ENCODE measurements at places on chromosomes 11 and 22.

DNA sequence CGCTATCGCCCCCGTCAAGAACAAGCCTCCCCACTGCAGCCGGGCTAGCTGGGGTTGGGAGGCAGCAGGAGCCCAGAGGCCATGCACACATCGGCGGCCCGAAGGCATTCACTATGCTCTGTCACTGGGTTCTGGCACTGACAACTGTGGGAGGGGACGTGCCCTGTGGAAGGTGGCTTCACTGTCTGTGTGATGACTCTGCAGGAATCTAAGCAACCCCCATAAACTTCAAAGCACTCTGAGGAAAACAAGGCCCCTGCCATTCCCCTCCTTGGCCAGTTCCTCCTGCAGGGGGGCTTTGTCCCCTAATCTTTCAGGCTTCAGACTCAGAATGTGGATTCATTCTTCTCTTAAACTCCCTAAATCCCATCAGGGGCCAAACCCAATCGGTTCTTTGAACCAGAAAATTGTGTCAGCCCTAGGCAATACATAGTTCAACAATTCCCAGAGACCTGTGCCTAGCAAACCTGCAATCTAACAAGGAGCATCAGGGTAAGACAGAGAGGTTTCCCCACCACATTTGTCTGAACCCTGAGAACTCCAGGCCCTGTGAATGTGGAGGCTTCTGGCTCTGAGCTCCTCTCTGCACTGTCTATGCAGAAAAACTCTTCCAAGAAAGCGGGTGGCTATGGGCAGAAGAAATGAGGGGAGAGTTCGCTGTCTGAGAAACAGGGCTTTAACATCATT, 1477.2 kb downstream of the TBC1D22A start:
- peak; percentile 4 for DNase-seq

GRCh38 chr22:33020721-33021120, 37.5 kb downstream of the SYN3 start:
- DNase-seq, result no peak

- DNase-seq, result no peak
These were observed 31.4 kb downstream of the ADAMTS8 start for GRCh38 chr11:130396965-130397364.

DNA sequence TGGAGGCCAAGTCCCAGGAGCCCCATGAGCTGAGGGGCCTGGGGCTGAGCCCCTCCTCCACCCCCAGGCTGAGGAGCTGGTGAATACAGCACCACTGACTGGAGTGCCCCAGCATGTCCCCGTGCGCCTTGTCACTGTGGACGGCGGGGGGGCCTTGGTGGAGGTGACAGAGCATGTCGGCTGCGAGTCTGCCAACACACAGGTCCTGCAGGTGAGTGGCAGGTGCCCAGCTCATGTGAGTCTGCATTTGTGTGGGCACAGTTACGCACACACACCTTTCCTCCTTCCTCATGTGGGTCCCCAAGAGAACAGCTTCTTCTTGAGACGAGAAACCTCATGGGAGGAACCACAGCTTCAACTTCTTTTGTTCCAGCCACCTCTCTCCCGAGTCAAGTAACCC, 7.7 kb downstream of the TMEM132A start:
- DNase-seq, result no peak

DNA sequence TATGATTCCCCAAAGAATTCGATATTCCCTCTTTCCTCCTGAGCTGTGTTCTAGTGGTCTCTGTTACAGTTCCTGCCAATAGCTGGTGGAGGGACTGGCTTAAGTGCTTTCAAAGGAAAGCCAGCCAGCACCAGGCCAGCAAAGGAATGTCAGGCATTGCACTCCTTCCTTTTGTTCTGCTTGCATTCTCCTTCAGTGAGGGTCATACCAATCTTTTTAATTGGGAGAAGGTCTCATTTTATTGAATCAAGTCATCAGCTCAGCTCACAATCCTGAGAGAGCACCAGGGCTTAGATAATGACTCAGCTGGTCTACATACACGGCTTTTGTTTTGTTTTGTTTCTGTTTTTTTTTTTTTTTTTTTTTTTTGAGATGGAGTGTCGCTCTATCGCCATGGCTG, 222.9 kb downstream of the NAV2 start:
- DNase-seq, result no peak

DNA sequence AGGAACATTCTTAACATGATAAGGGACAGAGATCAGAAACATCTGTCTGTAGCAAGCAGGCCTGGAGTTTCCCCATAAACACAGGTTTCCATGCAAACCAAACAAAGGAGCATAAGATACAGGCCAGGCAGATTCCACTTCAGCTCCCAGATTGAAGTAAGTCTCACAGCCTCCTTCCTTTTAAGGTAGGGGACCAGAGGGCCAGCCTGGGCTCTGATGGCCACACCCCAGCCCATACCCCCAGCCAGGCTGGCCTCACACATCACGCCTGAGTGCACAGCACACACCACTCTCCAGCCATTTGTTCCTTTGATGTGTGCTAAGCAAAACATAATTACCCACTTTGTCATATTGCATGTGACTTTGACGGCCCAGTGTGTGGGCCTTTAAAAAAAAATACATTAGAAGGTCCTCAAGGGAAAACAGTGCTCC, 518.7 kb downstream of the NTM start:
- DNase-seq, result no peak

DNA sequence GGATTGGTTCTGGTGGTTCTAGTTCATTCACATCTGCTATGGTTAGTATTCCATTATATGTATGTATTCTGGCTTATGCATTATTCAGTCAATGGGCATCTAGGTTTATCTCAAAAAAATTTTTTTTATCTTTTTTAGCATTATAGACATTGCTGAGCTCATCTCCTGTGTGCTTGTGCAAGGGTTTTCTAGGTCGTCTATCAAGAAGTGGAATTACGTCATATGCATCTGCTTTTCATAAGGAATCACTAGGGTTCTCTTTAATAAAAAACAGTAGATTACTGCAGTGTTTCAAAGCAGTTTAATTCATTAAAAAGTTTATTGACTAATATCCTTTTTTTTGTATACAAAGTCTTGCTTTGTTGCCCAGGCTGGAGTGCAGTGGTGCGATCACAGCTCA, 21.3 kb downstream of the TBC1D22A start:
- no peak for DNase-seq

DNA sequence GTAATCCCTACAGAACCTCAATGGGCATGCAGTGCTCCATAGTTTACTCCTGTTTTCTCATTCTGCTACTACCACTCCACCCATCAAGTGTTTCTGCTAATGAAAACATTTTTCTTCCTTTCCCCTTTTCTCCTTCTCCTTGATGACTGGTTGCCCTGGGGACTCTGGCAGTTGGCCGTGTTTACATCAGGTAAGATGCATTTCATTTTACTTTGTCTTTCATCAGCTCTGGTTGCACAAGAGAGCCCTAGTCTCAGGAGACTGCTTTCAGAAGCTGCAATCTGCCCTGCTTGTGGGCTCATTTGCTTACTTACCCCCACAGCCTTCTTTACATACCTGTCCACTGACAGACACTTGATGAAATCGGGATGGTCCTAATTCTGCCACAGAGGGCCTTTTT, 19.6 kb upstream of the LIMK2 start:
- no peak for DNase-seq

DNA sequence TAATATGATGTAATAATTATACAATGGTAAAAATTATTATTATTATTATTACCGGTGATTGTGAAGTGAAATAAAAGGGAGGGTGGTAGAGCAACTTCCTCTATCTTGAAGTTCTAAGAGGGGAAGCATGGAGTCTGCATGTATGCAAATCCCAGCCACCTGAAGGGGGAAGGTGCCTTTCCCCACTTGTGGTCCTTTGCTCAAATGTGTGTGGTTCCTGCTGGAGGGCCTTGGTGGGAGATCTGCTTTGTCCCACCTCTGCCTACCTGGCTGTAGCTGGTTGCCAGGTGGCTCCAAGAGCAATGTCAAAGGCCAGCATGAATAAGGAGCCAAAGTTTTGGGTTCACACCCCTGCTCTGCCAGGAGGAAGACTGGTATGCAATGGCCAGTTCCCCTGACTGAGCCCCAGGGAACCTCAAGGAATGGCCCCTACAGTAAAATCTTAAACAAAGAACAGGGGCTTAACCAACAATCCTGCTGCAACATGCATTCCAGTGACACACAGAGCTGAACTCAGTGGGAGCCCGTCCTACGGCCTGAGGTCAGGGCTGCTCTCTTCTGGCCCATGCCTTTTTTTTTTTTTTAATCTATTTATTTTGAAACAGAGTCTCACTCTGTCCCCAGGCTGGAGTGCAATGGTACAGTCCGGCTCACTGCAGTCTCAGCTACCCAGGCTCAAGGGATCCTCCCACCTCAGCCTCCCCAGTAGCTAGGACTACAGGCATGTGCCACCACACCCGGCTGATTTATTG, 8.5 kb downstream of the TMEM132A start:
- DNase-seq, result no peak

DNA sequence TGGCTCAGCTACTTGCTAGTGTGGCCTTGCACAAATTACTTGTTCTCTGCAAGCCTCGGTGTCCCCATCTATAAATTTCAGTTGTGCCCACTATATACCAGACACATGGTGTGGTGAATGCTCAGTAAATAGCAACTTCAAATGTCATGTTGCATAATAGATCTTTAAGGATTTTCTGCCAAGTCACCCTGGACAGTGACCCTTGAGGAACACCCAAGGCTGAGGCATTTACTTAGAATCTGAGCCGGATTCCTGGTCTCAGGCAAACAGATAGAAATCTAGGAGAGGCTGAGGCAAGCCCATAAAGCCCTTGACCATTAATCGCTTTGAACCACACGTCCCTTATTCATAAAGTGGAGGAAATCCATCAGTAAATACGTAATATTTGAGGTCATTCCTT, 9.7 kb downstream of the TEAD1 start:
- DNase-seq, result no peak

GRCh38 chr22:40289991-40290459, 56.3 kb upstream of the ADSL start:
- no peak for DNase-seq

- DNase-seq, result no peak
These were observed 87.9 kb downstream of the AMBRA1 start for GRCh38 chr11:46505741-46506482.

DNA sequence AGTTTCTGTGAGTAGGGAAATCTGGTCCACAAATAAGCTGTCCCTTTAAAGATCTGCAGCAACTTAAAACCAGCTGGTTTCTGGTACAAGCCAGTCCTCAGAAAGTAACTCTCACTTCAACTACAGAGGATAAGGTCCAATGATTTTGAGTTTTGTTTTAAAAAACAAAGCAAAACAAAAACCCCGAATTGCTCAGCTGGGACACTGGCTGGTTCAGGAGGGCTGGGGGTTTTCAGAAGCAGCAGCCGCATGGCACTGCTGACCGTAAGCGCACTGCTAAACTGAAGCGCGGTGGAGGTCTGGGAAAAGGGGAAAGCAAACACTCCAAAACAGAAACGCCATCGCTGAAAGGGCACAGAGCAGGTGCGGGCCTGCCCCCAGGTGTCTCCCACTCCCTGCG, 59.7 kb downstream of the MICAL3 start:
- DNase-seq, result no peak

DNA sequence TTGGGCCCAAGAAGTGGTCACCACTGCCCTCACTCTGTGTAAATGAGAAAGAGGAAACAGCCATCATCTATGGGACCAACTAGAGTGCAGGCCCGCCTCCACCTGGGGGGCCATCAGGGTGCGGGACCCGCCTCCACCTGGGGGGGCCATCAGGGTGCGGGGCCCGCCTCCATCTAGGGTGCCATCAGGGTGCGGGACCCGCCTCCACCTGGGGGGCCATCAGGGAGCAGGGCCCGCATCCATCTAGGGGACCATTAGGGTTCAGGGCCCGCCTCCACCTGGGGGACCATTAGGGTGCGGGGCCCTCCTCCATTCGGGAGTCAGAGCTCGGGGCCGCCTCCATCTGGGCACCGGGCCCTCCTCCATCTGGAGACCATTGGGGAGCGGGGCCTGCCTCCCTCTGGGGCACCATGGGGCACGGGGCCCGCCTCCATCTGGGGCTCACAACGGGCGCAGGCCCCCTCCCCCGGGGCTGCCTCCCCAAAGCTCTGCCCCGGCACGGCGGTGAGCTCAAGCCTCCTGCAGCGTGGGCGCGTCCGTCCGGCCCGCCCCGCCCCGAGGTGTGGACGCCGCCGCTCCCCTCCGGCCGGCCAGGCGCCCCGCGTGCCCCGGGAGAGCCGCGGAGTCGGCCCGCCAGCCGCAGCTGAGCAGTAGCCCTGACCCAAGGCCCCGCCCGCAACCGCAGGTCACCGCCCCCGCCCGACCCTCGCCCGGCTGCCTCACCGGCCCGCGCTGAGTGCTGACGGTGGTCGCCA, 512 bp downstream of the TOLLIP start:
- DNase-seq, result no peak

- DNase-seq, result no peak
These were observed 8.3 kb downstream of the CDON start for GRCh38 chr11:126054408-126054807.

DNA sequence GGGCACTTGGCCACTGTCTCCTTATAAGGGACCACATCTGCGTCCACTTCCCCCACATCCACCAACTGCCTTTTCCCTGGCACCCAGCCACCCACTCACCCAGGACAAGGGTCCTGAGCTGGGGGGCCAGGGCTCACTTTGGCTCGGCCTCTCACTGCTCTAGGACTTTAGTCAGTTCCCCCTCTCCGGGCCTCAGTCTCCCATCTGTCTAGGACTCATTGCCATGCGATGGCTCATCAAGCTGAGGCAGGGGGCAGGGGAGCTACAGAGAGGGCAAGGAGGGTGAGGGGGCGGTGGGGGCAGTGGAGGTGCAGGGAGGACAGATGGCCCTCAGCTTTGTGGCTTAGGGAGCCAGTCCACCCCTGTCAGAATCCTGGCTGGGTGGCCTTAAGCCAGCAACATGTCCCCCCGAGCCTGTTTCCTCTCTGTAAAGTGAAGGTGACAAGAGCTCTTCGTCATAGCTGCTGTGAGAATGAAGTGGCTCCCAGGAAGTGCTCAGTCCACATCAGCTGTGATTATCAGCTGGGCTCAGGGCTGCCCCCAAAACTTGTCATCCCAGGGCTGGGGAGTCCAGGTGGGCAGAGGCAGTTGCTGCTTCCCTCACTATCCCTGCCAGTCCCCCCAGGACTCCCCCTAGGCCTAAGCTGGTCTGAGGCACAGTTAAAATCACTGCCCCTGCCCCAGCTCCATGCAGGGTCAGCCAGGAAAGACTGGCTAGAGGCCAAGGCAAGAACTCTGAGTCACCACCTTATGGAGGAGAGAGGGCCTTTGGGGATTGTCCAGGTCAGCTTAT, 14.9 kb downstream of the RAC2 start:
- DNase-seq, result no peak

DNA sequence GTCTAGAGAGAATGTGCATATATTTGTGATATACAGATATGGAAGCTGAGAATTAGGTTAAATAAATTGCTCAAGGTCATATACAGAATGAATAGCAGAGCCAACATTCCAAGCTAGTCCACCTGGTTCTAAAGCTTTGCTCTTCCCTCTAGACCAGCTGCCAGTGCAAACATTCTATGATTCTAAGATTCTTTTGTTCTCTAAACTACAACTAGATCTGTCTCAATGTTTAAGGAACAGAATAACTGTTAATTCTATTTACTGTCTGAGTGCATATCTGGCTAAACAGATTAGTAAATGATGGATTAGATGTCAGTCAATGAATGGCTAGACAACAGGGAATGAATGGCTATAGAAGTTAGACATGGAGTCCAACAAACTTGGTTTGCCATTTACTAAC, 19.6 kb downstream of the KCNE3 start:
- no peak for DNase-seq
